Activated T-helper 17 cell treated with anti-CD3 and anti-CD28 coated beads, Interleukin-2, amount 50 U/mL, for 72 hours (primary cell): ENCODE measurements at places on chromosomes 3 and 15. TPM values are rescaled to one million over a fixed set of nuclear protein-coding genes. Genes with fewer than 3 reads are reported as not detected.

CCR2 gene
- 17.5 TPM for total RNA-seq

C3orf85 gene
- not detected for total RNA-seq

MST1R gene
- total RNA-seq: 0.84 TPM

HESX1 gene
- total RNA-seq: 0.65 TPM

TTC21A gene
- 4.7 TPM for total RNA-seq

MYLK gene
- 0.17 TPM for total RNA-seq

KLHL40 gene
- total RNA-seq: not detected

CASR gene
- total RNA-seq: 0.82 TPM

A4GNT gene
- total RNA-seq: not detected

GOLGA6L7 gene
- not detected for total RNA-seq

SLC41A3 gene
- total RNA-seq: 50.8 TPM

ACKR2 gene
- 0.77 TPM for total RNA-seq

CYP8B1 gene
- not detected for total RNA-seq

SH2D7 gene
- not detected for total RNA-seq

CD200R1 gene
- 6.7 TPM for total RNA-seq

SST gene
- total RNA-seq: not detected

OSTN gene
- not detected for total RNA-seq

ASB7 gene
- 30.3 TPM for total RNA-seq

CFAP100 gene
- not detected for total RNA-seq

PRSS50 gene
- not detected for total RNA-seq

STX19 gene
- total RNA-seq: not detected

AADACL2 gene
- not detected for total RNA-seq

LRTM1 gene
- total RNA-seq: not detected

ANKRD34C gene
- not detected for total RNA-seq

BNC1 gene
- not detected for total RNA-seq

GPR15 gene
- 24.0 TPM for total RNA-seq

NR2E3 gene
- not detected for total RNA-seq

SLC22A13 gene
- total RNA-seq: 1.5 TPM

CPN2 gene
- not detected for total RNA-seq

ROPN1 gene
- not detected for total RNA-seq

LTF gene
- total RNA-seq: not detected

MYEF2 gene
- 23.7 TPM for total RNA-seq

CTNNB1 gene
- total RNA-seq: 150 TPM

YEATS2 gene
- total RNA-seq: 120 TPM

ACP3 gene
- not detected for total RNA-seq

SI gene
- total RNA-seq: not detected

TGM4 gene
- not detected for total RNA-seq

FETUB gene
- not detected for total RNA-seq

SLC2A2 gene
- total RNA-seq: not detected

OR5K2 gene
- not detected for total RNA-seq

CHCHD6 gene
- total RNA-seq: 9.9 TPM

C3orf20 gene
- 0.45 TPM for total RNA-seq

LYZL4 gene
- total RNA-seq: not detected
